ENCODE measurements at places on chromosomes 5 and 9. TPM values are rescaled to one million over a fixed set of nuclear protein-coding genes. Genes with fewer than 3 reads are reported as not detected.

Gene IFNB1
- 0.52 TPM for total RNA-seq

Gene NUTM2G
- total RNA-seq: not detected

Gene NSG2
- not detected for total RNA-seq

Gene LURAP1L
- 3.2 TPM for total RNA-seq

Gene EGFLAM
- total RNA-seq: not detected

Gene MED7
- total RNA-seq: 13.7 TPM

Gene ADRB2
- total RNA-seq: 8.0 TPM

Gene BTNL8
- not detected for total RNA-seq

Gene DMRTA1
- 3.1 TPM for total RNA-seq

Gene LCN6
- total RNA-seq: not detected

Gene TNIP1
- 116 TPM for total RNA-seq

Gene ERBIN
- total RNA-seq: 76.9 TPM

GRCh38 chr5:152883066-152883775 is 478.1 kb upstream of the NMUR2 start:
- DNase-seq: no peak

DNA sequence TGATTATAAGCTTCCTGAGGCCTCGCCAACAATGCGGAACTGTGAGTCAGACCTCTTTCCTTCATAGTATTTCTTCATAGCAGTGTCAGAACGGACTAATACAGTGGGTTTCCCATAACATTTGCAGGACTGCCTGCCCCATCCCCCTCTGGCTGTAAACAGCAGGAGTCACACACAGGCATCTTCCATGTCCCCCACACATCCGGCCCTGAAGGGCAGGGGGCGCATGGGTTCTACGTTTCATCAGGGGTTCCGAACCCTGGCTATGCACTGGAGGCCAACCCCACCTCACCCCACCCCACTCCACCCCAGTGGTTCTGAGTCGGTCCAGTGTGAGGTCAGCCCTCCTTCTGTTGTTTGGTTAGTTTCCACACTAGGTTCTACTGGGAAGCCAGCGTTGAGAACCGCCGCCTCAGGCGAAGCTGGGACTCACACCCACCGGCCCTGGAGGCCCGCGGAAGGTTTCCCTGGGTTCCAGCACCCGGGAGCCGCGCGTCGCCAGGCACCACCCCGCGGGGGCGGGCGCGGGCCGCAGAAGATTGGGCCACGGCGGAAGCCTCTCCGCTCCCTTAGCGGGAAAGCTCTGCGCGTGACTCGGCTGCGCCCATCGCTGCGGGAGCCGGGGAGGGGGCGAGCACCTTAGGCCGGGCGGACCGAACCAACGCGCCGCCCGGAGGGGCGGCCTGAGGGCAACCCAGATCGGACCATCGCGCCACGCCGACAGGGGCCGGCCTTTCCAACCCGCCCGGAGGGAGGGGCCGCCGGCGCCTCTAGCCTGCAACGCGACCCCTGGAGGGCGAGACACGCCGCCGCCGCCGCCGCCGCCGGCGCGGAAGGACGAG is at the start of gene RUSC2:
Gene RUSC2 (plus strand): TSS at position 799 of the 842 bp plus-strand sequence. CDS start 56,411 bp downstream, outside the sequence.
- peak; percentile 89 for DNase-seq

GRCh38 chr5:173051746-173052145 is 4.4 kb upstream of the CREBRF start:
- peak; percentile 79 for DNase-seq

DNA sequence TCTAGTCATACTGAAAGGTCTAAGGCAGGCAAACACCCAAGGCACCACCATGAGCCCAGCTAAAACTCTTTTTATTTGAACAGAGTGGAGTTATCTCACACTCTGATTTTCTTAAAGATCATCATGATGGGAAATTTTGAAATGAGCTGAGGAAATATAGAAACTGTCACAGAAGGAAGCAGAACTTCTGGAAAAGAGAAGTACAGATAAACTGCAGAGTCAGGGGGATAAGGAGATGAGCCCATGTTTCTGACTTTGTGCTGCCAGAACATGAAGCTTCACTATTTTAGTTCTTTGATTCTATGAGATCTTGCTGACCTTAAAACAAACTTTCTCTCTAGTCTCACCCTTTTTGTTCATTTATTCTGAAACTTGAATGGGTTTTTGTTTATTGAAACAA is 406.5 kb upstream of the EDIL3 start:
- no peak for DNase-seq

GRCh38 chr9:87573841-87574342 is 76.2 kb downstream of the DAPK1 start:
- no peak for DNase-seq

GRCh38 chr9:37369671-37370070 is 52.8 kb upstream of the GRHPR start:
- DNase-seq: no peak

GRCh38 chr5:99929067-99929805 is 605.9 kb upstream of the FAM174A start:
- DNase-seq: no peak

DNA sequence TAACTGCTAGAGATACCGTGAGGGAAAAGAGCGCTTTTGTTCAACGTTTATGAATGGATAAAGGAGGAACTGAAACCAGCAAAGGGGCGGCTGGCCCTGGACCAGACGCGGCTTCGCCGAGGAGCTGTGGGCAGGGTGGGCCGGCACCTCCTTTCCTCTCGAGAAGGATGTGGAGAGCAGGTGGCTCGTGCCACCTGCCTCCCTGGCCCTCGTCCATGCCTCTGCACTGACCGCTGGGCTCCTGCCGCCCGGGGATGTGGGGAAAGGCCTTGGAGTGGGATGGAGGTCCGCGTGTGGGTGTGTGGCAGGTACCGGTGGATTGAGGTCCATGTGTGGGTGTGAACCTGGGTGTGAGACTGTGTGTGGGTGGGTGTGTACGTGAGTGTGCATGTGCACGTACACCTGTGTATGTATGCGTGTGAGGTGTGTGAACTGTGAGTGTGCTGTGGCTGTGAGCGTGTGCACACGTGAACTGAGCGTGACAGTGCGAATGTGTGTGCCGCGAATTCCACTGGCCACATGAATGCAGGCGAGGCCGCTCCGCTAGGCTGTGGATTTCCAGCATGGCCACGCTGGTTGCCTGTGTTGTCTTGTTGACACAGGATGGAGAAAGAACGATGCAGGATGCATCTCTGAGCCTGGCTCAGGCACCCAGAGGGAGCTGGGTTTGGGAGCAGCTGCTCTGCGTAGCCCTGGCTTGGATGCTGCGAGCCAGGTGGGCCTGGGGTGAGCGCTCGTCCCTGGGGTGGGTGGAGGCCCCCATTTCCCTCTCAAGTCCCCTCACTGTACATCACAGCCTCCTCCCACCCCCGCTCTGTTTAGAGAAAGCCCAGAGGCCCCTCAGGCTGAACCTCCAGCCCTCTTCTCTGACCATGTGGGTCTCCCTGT is 4.4 kb upstream of the CEP72 start:
- no peak for DNase-seq

DNA sequence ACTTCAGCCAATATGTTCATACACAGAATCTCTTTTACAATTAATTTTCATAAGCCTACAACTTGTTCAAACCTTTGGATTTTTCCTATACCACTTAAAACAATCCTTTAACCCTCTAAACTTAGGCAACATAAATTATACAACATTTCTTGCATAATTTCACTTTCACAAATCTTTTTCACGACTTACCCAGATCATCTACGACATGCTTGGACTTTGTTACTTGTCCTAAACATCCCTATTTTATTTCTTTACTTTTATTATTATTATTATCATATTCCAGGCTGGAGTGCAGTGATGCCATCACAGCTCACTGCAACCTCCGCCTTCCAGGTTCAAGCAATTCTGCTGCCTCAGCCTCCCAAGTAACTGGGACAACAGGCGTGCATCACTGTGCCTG is 68.0 kb downstream of the CACNA1B start:
- DNase-seq: no peak

GRCh38 chr5:17267106-17267505 is 49.7 kb downstream of the BASP1 start:
- no peak for DNase-seq

- no peak for DNase-seq
Measured at GRCh38 chr5:128770907-128771306, 194.4 kb upstream of the SLC27A6 start.

DNA sequence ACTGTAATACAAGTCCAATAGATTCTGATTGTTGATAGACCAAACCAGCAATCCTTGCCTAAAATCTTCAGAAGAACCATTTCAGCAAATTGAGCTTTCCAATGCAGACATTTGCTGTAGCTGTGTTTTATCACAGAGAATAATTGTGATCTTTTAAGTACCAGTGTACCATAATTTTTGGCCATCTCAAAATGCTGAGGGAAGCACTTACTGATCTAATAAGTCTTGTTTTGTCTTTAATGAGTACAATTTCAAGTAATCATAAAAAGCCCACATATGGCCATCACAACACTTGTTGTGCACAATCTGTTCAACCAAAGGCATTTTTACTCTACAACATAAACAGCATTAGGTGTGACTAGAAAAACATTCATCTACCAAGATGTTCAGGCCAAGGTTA is 159.9 kb downstream of the FBXL17 start:
- no peak for DNase-seq

- peak; percentile 73 for DNase-seq
Measured at GRCh38 chr5:142827934-142828576, 57.9 kb downstream of the ARHGAP26 start.

GRCh38 chr9:130200038-130200849 is 28.0 kb downstream of the NCS1 start:
- DNase-seq: no peak

DNA sequence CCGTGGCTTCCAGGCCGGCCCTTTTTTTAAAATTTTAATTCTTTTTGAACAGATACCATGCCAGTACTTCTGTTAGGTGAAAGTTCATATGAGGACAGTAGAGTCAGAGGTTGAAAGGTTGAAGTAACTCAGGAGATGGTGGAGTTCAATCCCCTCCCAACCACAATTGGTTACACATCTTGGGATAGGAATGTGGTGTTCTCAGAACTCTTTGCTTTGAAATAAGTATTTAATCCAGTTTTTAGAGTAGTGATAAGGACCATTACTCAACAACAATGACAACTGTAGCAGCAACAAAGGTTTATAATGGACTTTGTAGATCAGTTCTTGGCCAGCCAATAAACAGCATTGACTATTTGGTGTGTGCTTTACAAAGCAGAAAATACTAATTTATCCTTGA is 116.0 kb downstream of the ARHGAP26 start:
- peak; percentile 59 for DNase-seq

GRCh38 chr9:2605246-2605645 is 16.3 kb upstream of the VLDLR start:
- DNase-seq: no peak

DNA sequence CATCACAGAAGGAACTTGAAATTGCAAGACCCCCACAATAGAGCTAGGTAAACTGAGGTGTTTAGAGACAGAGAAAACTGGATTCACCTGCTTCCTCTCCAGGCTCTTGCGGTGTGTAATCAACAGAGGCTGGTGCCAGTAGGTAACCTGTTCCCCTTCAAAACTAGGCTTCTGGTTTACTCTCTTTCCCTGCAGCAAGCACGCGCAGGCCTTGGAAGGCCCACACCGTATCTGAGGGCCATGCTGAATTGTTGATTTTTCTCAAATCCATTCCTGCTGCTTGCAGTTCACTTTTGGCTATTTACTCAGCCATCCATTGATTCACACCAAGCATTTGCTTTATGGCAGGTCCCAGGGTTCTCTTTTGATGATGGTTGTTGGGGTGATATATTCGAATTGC is 667 bp upstream of the FRRS1L start:
- DNase-seq: no peak

DNA sequence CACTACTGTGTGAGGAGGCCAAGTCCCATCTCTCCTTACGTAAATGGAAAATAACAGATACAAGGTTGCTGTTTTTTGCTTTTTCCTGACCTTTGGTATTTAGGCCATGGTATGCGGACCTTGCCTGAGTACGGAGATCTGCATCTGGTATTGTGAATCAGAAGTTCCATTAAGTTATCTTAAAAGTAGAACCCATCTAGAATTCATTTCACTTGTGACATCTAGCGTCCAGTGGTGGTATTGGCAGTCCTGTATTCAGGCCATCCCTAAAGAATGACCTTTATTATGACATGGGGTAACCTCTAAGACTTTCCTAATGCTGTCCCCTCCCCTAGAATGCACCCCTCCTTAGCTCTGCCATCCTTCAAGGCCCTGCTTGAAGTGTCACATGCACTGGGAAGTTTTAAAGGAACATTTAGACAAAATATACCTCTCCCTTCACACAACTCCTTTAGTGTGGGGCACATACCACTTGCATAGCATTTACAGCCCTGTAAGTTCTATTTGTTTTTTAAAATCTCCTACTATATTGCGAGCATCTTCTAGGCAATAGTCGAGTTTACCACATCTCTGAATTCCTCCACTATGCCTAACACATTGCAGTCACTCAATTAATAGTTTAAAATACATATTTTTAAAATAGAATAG is 1.9 kb upstream of the SPDL1 start:
- DNase-seq: peak; percentile 66

DNA sequence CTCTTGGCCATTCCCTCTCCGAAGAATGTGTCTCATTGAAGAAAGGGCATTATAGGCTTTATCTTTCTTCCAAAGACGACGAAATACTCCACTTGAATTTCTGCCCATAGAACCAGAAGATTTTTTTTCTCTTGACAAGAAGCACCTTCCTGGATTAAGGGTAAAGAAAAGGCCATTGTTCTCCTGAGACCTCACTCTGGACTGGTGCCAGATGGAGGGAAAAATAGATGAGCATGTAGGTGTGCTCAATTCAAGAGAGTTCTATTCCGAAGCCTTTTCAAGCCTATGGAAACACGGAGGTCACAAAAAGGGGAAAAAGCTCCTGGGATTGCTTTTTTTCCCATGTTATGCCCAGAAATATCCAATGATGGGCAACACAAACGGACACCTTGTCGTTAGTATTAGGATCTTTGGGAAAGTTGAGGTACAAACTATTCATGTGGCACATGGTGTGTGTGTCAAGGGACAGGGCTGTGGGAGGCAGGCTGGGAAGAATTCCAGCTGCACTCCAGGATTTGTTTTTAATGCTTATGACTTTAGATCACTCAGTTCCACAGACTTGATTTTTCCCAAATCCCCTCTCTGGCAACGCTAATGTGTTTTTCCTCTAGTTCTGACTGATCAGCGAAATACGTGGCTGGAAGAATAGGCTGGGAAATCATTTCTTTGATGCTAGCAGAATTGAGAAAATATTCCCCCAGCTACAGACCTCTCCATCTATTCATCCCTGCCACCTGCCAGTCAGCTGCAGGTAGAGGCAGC is 89.9 kb downstream of the SIL1 start:
- no peak for DNase-seq

All from M059J (cell line).